ENCODE measurements at places on chromosomes 6 and 20. TPM values are rescaled to one million over a fixed set of nuclear protein-coding genes. Genes with fewer than 3 reads are reported as not detected.
A peak's percentile ranks its signal among the peaks of the same experiment; 100 is the strongest.

TENT5A gene
- total RNA-seq: 27.0 TPM

DLK2 gene
- total RNA-seq: not detected

DNA sequence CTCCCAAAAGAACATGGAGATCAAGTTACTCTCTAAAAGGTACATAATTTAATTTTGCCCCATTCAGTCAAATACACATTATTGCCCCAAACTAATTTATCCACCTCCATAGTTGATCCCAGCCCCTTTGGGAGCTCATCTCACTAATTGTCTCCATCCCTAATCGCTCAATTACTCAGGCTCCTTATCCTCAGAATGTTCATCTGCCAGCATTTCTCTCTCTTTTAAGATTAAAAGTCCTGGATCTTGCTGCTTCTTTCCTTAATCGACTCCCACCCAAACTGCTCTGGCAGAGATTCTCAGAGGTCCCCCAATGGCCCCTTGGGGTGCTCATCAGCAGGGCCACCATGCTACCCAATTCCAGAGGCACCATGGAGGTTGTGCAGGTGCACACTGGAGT is 18.4 kb upstream of the NNAT start:
- H3K27ac ChIP-seq: no peak overlapping the region
- no peak for DNase-seq
- peaks cover 2% of the 10 kb centered on the region for H3K36me3 ChIP-seq
- no peaks in the 10 kb centered on the region for H3K27me3 ChIP-seq
- H3K4me3 ChIP-seq: no peak overlapping the region

- no peaks in the 10 kb centered on the region for H3K4me1 ChIP-seq
- DNase-seq: no peak
- H3K4me3 ChIP-seq: no peak overlapping the region
- no peaks in the 10 kb centered on the region for H3K36me3 ChIP-seq
Measured at GRCh38 chr6:75438013-75438431, 55.6 kb downstream of the FILIP1 start.

DNA sequence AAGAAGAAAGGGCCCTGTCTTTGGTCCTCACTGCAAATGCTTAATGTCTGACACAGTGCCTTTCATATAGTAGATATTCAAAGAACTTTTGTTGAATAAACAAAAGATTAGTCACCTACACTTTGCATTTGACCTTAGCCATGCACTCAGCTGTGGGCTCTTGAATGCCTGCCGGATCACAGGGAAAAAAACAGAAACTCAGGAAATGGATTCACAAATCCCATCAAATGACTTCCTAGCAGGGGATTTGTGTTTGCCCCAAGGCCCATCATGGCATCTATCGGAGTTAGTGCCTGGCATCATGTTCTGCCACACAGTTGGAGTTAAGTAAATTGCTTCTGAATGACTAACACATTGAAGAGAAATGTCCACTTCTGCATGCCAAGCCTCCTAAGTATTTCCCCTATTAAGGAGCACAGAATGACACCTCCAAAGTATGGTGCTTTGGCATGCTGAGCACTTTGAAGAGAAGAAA is 72.3 kb upstream of the DST start:
- H3K27me3 ChIP-seq: no peaks in the 10 kb centered on the region
- peaks cover 42% of the 10 kb centered on the region for H3K4me1 ChIP-seq
- H3K4me3 ChIP-seq: no peak overlapping the region
- H3K27ac ChIP-seq: peak overlapping the region; percentile 92
- DNase-seq: no peak
- peaks cover 11% of the 10 kb centered on the region for H3K36me3 ChIP-seq

GRCh38 chr20:55685425-55685824 is 319.9 kb downstream of the CBLN4 start:
- DNase-seq: no peak
- H3K36me3 ChIP-seq: no peaks in the 10 kb centered on the region
- no peaks in the 10 kb centered on the region for H3K27me3 ChIP-seq
- H3K27ac ChIP-seq: no peak overlapping the region

DNA sequence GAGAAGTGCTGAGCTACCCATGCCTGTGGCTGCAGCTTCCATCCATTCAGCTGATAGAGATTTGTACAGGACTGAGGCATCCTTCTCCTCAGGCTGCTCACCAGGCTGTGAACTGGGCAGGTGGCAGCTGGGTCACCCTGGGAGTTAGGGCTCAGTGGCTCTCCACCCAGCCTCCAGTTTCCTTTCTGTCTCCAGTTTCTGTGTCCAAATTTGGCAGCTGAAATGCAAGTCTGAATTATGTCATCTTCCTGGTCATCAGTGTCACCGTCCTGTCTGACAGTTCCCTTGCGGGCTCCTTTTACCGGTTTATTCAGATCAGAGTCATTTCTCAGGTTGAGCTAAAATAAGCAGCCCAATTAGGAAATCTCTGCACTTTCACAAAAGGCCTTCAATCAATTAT is 93.3 kb downstream of the EDN1 start:
- no peaks in the 10 kb centered on the region for H3K27me3 ChIP-seq
- no peak overlapping the region for H3K4me3 ChIP-seq
- no peak for DNase-seq
- peaks cover 47% of the 10 kb centered on the region for H3K4me1 ChIP-seq
- H3K27ac ChIP-seq: peak overlapping the region; percentile 61
- H3K36me3 ChIP-seq: peaks cover 2% of the 10 kb centered on the region

DNA sequence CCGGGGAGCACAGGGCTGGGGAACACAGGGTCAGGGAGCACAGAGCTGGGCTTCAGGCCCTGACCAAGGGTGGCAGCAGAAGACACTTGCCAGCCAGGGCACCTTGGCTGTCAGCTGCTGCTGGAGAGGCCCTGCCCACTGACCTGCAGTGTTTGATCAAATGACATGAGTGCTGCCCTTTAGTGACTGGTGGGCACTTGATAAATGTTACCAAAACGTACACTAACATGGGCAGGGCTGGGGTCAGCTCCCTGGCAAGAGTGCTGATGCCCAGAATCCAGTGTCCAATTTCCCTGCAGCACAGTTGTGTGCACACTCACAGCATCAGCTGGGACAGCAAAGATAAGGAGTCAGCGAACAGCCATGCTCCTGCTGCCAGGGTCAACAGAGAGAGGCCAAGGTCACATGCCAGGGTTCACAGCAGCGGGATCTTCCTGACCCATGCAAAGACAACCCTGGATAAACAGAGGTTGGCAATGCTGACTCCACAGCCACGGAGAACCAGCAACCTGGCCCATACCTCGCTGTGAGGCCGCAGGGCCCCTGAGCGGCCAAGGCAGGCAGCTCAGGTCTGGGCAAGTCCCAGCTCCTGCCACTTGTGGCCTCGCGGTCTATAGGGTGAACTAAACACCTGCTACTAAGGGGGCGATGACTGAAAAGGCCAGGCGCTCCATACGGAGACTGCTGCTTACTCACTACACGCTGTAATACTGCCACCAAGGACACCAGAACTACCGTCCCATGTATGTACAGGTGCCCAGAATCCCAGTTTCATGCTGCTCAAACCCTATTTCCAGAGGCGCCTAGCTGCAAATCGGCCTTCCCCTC is 46.3 kb downstream of the NINL start:
- peaks cover 34% of the 10 kb centered on the region for H3K4me1 ChIP-seq
- no peaks in the 10 kb centered on the region for H3K27me3 ChIP-seq
- no peak overlapping the region for H3K27ac ChIP-seq
- H3K36me3 ChIP-seq: peaks cover 6% of the 10 kb centered on the region
- no peak overlapping the region for H3K4me3 ChIP-seq
- no peak for DNase-seq

DNA sequence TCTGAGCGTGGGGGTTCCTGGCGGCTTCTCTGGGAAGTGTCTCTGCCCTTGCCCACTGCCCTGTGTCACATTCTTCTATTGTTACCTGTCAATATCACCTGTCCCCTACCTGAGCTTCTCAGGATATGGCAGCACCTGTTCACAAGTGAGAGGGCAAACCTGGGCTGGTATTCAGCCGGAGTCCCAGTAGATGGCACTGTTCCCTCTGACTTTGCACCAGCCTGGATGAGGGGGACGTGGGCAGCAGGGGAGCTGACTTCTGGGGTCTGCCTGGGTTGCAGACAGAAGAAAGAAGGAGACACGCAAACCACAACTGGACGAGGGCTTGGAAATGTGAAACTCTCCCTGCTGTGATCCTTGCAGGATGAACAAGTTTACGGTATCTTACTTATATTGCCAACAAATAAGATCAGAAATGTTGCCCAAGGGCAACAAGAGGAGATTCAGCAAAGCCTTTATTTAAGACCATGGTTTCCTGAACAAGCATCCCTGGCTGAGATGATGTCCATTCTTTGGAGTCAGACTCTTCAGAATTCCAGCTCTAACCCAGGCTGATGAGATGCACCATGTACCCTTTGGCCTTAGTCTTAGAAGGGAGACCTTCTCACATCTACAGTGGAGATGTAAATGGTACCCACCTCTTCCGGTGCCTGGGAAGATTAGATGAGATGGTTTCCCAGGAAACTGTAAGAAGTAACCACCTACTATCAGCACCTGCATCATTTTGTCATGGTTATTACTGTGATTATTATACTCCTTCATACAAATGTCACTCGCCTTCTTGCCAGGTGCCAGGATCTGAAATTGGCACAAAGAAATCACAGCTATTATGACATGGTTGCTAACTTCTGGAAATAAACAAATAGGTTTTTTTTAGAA is 400.0 kb upstream of the CDH4 start:
- H3K4me1 ChIP-seq: no peaks in the 10 kb centered on the region
- H3K27ac ChIP-seq: no peak overlapping the region
- H3K27me3 ChIP-seq: no peaks in the 10 kb centered on the region
- H3K36me3 ChIP-seq: no peaks in the 10 kb centered on the region
- no peak overlapping the region for H3K4me3 ChIP-seq
- DNase-seq: no peak

Measured in osteocyte (in vitro differentiated cells).